Cerebellum (tissue), 4 donors: ENCODE measurements at places on chromosomes 4 and X. TPM values are rescaled to one million over a fixed set of nuclear protein-coding genes. Genes with fewer than 3 reads are reported as not detected.

The PTTG2 gene
- total RNA-seq: 1.00 TPM

The PPEF2 gene
- not detected for total RNA-seq

The NALF2 gene
- 3.6 TPM for total RNA-seq

The SPIN2A gene
- 1.9 TPM for total RNA-seq

The CHRNA9 gene
- not detected for total RNA-seq

DNA sequence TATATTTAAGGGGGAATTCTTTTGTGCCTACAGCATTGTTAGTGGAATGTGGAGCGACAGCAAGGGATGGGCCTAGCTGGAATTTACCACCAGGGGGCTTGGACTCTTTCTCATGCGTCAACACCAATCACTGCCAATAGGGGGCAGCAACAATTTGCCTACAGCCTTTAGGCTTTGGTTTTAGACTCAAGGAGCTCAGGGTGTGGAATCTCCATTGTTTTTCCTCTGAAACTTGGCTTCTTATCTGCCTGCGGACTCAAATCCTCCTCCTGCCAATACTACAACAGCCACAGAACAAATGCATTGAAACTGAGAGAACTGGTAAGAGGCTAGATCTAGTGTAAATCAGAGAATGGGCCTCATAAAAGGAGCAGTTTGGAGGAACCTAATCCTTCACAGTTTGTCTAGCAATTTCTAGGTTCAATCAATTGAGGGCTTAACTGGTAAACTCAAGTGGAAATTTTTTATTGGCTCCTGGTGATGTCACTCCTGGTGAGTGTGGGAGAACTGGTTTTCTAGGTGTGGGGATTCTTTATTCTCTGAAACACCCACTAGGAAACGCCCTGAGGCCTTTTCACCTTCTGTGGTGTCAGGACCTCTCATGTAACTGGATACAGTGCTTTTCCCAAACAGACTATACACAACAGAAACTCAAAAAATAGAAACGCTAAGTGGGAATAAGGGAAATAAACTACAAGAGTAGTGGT lies 27.9 kb upstream of the TMSB4X start:
- DNase-seq: peak; percentile 27

GRCh38 chr4:173012608-173013007 lies 156.0 kb upstream of the GALNT7 start:
- DNase-seq: peak; percentile 57

DNA sequence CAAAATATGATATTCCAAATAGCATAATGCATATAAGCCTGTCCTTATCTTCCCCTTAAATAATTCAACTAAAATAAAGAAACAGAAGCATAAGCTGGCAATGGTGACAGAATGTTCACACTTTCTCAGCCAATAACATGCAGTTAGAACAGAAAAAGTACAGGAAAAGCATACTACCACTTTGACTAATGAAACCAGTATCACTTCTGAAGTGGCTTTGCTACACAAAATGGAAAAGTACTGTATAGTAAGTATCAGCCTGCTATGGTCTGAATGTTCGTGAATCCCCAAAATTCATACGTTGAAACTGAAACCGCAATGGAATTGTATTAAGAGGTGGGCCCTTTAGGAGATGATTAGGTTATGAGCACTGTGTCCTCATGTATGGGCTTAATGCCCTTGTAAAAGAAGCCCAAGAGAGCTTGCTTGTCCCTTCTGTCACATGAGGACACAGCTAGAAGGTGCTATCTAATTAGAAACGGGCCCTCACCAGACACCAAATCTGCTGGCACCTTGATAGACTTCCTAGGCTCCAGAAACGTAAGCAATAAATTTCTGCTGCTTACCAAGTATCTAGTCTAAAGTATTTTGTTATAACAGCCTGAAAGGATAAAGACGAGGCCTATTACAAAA lies 102.6 kb downstream of the PRDM5 start:
- DNase-seq: no peak

GRCh38 chr4:60314416-60314815 lies 885.7 kb upstream of the ADGRL3 start:
- DNase-seq: no peak
